Stromal cell of bone marrow (primary cell): ENCODE measurements at places on chromosomes 1 and 21.

GRCh38 chr1:191582169-191582568 lies 576.1 kb upstream of the RGS18 start:
- no peak for DNase-seq

DNA sequence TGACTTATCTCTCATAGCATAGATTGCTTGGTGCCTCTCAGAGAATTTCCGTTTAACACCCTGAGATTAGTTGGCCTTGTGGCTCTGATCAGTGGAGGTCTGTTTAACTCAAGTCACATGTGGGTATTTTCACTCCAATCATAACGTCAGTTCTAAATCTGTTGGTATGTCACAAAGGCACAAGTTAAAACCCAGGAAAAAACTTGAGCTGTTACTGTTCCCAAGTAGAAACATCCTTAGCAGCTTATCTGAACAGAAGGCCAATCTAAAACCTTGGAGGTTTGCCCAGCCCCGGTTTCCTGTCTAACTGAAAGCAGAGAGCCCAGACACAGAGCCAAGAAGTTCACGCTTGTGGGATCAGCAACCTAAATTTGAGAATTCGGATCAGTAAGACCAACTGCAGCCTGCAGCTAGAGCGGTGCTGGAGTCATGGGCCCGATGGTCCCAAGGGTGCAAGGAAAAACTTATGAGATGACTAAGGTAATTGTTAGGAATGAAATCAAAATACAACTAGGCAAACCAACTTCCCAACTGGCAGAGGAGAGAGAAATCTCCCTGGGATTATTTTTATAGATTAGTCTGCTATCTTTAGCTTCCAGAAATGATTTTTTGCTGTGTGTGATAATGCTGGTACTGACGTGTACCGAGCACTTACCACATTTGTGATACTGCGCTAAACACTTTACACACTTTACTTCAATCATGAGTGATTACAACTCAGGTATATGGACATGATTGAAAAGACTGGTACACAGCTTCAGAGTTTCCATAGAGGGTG lies 90.2 kb upstream of the C1orf21 start:
- DNase-seq: peak; percentile 96

GRCh38 chr1:53145942-53146708 lies 3.7 kb upstream of the SLC1A7 start:
- DNase-seq: peak; percentile 96

DNA sequence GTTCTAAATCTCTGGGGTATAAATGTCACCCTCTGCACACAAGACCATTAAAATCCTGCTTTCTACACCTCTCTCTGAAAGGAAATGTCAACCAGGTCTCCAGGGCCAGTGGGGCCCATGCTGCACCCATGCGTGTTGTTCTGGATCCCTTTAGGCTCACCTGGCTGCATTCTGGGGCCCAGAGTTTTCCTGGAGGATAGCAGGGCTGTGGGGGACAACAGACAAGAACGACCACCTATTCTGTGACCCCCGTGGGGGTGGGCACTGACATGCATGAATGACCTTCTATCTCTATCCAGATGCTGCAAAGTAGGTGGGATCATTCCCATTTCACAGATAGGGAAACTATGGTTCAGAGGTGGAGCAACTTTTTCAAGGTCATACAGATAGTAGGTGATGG lies 41.6 kb downstream of the TNNT2 start:
- no peak for DNase-seq

DNA sequence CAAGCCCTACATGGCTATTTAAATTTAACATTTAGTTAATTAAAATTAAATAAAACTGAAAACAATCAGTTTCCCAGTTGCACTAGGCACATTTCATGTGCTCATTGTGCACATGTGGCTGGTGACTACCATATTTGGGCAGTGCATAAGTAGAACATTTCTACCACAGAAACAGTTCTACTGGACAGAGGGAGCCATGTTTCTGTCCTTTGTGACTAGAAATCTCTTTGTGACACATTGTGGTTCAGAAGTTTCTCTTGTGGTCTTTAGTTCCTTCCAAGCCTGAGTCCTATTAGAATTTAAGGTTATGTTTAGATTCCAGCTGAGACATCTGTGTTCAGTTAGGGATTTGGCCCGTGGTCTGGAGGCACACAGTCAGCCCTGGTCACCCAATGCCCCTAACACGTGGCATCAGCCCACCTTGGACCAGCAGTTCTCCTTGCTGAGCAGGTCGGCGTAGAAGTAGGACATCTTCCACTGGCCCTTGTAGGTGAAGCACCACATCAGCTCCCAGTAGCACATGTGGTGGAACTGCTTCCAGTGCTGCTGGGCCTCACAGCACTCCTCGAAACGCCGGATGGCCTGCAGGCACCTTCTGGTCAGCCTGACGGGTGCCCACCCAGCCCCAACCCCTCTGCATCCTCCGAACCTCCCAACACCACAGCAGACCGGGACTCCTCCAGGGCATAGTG lies 29.1 kb downstream of the TTC39A start:
- DNase-seq: no peak

- DNase-seq: no peak
These were observed 5.6 kb downstream of the AHCTF1 start for GRCh38 chr1:246925997-246926626.

- DNase-seq: no peak
These were observed 410.5 kb upstream of the LRRC7 start for GRCh38 chr1:69157046-69157756.

DNA sequence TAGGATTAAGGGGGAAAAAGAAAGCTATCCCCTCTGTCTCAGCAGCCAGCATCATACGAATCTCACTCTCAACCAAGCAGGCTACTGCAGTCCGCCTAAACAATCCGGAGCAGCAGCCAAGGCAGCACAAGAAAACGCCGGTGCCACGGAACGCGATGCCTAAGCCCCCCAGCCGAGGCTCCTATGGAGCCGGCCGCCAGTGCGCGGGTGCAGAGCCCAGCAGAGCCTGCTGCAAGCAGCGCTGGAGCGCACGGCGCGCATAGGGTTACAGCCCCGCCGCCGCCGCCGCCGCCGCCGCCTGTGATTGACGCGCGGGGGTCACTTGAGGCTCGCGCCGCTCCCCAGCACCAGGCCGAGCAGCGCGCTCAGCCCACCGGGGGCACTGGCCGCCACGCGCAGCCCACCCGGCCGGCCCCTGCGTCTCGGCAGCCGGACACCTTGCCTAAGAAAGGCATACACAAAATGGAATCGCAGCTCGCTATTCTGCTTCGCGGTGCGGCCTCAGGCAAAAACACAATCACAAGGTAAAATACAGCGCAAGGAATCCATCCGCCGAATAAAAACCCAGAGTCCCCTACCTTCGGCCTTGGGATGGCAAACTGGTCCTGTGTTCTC lies 780 bp downstream of the HIVEP3 start:
- no peak for DNase-seq

- no peak for DNase-seq
These were observed 10.2 kb downstream of the UAP1 start for GRCh38 chr1:162571696-162572095.

- peak; percentile 16 for DNase-seq
These were observed 154.8 kb upstream of the VAMP3 start for GRCh38 chr1:7616076-7616832.
